ENCODE measurements at places on chromosomes 11 and 22.

DNA sequence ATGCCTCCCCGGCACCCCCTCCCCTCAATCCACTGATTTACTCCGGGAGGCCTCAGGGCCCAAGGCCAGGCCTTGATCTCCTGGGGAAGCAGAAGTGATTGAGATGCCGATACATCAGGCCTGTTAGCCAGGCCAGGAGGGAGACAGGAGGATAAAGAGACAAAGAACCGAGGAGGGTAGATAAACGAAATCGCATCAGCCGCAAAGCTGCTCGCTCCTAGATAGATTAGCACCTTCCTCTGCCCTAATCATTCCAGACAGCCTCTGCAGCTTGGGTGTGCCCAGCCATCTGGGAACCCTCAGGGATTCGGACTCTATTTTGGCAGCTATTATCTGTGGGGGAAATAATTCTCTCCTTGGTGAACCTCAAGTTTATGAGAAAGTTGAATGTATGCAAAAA lies 121.2 kb downstream of the ABTB2 start:
- DNase-seq, result no peak

DNA sequence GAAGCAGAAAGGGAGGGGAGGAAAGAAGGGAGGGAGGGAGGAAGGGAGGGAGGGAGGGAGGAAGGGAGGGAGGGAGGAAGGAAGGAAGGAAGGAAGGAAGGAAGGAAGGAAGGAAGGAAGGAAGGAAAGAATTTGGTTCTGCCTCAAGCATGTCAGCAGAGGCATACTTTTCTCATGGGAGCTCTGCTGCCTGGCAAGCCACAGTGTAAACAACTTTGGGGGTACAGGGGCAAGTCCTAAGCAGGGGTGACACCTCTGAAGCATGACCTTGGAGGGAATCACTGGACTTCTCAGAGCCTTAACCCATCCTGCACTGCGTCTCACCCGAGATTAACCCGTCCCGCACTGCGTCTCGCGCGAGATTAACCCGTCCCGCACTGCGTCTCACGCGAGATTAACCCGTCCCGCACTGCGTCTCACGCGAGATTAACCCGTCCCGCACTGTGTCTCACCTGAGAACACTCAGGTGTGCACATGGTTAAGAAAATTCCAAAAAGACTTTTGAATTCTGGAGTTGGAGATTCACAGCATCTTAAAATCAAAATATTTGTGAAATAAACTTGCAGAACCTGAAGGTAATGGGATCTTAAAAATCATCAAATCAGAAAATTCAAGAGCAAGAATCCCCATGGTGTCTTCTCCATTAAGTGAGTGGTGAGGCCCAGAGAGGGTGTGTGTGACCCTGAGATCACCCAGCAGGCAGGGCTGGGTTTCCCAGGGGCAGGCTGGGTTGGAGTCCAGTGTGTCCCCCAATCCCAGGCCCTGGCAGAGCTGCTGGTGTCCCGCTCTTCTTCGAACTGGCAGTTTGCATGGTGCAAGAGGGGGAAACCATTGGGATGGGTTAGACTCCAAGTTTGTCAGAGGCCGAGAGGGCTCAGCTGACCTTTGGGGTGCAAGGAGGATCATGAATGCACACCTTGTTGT lies 190.4 kb downstream of the MN1 start:
- no peak for DNase-seq

DNA sequence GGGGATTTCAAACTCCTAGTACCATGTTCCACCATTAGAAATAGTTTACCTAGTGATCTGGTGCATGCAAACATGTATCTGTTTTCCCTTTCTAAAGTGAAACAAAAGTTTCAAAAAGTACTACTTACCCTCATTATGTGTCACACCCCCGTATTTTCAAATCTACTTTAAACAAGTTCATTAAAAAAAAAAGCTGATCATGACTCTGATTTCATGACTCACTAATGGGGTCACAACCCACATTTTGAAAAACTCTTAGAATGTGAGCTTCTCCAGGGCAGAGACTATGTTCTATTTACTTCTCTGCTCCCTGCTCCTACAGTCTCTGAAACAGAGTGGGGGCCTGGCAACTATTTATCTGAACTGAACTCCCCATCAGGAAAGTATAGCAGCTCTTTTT lies 18.2 kb downstream of the CHRM1 start:
- DNase-seq, result no peak

DNA sequence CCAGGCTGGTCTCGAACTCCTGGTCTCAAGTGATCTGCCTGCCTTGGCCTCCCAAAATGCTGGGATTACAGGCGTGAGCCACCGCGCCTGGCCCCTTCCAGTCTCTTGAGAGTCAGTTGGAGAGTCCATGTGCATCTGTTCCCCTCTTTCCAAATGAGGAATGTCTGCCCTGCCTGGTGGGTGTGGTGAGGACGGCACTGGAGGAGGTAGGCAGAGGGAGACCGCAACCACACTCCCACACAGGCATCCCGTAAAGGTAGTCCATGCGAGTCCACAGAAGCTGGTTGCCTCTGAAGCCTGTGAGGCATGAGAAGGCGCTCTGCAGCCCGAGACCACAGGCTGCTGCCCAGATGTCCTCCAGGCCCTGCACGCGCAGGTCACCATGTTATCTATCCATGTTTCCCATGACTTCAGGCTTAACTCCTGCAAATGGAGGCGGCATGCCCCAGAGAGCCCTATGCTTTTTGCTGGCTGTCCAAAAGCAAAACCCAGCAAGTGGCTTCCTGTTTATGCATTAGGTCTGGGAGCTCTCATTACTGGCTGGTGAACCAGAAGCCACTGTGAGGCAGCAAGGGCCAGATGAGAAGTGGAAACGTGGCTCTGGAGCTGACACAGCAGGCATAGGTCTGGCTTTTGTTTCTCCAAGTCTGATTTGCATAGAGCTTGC lies 43.4 kb downstream of the GRIK4 start:
- DNase-seq, result no peak

GRCh38 chr11:12454782-12455181 lies 77.4 kb downstream of the PARVA start:
- DNase-seq, result no peak

Data from Caco-2 (cell line).